ENCODE measurements at places on chromosomes 16 and 17. TPM values are rescaled to one million over a fixed set of nuclear protein-coding genes. Genes with fewer than 3 reads are reported as not detected.

GRCh38 chr17:63910096-63910495, 962 bp downstream of the CSHL1 start:
- DNase-seq, result no peak

SKAP1 gene
- not detected for total RNA-seq

DNA sequence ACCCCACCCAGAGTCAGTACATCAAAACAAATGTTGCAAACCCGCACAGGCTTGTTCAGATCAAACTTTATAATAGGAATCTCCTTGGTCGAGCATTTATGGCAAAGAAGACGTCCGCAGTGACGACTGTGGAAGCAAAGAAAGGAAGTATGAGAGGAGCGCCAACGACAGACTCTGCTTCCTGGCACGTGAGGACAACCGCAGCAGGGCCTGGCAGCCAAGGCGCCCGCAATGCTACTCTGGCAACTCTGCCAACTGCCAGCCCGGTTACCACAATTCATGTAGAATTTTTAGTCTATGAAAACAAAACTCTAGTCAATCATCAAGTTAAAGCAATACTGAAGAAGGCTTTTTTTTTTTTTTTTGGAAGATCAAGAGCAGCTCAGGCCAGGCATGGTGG, 24.8 kb downstream of the CYB5D2 start:
- no peak for DNase-seq

ZNF423 gene
- under 0.01 TPM for total RNA-seq

- DNase-seq, result no peak
Measured at GRCh38 chr17:1733759-1734158, 8.9 kb upstream of the SERPINF2 start.

DNA sequence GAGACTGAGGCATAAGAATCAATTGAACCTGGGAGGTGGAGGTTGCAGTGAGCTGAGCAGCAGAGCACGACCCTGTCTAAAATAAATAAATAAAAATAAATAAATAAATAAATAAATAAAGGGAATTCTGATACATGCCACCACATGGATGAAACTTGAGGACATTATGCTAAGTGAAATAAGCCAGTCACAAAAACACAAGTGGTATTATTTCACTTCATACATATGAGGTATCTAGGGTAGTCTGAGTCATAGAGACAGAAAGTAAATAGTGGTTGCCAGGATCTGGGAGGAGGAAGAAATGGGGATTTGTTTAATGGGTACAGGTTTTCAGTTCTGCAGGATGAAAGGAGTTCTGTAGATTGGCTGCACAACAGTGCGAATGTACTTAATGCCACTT, 16.3 kb downstream of the PIPOX start:
- peak; percentile 77 for DNase-seq

SLFN14 gene
- total RNA-seq, result not detected

DNA sequence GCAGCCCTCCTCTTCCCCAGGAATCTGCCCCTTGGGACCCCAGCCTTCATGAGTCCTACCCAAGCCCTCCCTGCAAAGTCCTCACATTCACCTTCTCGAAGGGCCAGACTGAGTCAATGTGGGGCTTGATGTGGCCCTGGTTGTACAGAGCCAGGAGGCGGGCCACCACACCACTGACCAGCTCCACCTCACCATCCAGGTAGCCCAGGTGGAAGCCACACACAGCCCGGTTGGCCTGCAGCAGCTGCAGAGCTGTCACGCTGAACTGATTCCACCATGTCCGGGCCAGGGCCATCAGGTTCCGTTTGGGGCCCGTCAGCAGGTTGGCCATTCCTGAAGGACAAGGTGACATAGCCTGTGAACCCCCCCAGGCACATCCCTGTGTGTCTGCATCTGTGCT, 6.0 kb downstream of the VAT1 start:
- DNase-seq, result no peak

- DNase-seq, result no peak
Measured at GRCh38 chr17:38443356-38444031, 15.2 kb downstream of the ARHGAP23 start.

GINS2 gene
- 13.4 TPM for total RNA-seq

CD300C gene
- not detected for total RNA-seq

GRCh38 chr17:39972271-39972670, 8.3 kb upstream of the PSMD3 start:
- peak; percentile 35 for DNase-seq

DNA sequence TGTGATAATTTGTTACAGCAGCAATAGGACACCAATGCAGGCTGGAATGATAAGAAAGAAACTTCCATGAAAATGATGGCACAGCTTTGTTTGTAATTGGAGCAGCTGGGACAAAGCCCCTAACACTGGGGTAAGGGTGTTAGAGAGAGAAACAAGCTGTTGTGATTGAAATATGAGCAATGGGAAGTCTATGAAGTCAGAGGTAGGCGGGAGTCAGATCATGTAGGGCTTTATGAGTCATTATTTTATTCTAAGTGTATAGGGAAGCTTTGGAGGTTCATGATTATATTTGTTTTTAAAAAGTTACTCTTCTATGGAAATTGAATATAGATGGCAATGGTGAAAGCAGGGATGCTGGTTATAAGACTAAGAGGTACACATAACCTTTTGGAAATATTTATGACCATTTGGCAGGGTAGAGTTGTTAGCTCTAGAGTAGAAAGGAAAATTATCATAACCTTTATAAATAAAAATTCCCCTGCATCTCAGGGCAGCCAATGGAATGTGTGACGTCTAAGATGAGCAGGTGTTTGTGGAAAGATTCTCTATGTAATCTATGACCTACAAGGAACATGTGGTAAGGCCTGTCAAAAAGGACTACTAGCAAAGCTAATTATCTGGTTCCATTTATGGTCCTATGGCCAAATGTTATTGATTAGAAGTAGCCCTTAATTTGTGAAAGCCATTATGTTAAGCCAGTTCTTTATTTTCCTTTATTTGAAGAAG, 85.6 kb downstream of the KCNJ2 start:
- peak; percentile 54 for DNase-seq

DNA sequence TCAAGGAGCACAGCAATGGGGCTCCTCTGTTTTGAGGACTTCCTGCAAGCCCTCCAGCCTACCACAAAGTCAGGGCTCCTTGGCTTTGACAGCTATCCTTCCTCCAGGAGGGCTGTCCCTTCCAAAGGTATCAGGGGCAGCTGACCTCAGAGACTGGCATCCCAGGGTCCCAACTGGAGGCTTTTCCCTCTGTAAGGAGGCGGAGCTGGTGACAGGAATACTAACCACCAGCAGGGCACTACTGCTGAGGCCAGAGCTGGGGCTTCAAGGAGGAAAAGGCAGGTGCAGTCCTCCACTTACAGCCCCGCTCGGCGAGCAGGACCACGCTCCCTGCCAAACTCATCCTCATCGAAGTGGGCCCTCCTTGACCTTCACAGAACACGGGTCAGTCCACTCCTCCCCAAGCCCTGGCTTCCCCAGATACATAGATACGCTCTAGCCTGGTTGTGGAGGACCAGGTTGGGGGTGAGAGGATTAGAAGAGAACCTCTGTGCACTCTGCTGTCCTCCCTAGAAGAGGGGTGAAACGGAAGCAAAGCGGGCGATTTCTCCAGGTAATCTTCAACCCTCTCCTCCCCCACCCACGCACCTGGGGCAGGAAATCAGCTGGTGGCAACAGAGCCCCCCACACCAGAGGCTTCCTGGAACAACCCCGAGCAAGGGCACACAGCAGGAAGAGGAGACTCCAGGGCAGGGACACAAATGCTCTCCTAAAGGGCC, 20.5 kb downstream of the ST3GAL2 start:
- DNase-seq, result no peak

DNA sequence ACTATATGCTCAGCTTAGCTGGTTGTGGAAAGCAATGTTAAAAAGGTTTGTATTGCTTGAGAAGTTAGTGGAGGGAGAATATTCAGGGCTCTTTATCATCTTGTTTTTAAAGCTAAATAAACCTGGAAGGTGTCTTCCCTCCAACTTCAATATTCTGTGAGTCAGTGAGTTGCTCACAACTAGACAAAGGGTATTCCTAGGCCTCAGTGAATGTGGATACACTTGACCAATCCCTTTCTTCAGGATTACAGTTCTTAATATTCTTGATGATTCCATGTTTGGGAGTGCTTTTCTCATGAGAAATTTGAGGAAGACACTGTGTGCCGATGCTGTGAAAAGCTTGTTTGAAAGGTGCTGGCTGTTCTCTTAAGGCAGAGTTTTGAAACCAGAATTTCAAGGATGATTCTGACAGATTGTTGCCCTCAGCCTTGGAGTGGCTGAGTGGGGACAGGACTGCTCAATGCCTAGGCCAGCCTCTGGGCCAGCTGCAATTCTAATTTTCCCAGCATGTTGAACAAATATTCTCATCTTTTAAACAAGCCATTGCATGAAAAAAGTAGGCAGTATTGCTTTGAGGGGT, 30.1 kb downstream of the MAP2K4 start:
- no peak for DNase-seq

FKBP10 gene
- 156 TPM for total RNA-seq
